ENCODE measurements at places on chromosomes 4 and X.

DNA sequence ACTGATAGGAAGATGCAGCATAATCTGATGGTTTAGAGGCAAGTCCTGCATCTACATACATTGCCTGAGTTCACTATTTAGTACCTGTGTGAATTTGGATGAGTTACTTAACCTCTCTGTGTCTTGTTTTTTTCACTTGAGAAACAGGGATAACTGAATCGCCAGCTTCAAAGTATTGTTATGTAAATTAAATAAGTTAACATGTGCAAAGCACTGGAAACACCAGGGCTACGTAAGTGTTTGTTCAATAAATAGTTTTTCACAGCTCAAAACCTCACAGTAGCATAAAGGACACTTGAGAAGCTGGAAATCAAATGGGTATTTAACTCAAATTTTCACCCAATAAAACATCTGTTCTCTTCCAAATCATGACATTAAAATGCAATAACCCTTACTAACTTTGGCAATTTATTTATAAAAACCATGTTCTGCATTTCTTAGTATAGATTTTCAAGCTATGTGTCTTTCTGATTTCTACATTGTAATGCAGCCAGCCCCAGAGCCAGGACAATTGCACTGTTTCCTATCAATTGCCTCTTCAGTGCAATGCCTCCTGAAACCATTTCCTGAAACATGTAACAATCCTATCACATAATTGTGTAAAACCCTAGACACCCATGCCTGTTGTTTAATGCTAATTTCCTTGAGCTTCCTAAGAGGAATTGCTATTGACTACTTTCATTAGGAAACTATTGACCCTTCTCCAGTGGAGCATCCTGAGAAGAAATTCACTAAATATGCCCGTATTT is 177.1 kb downstream of the UNC5C start:
- no peak for DNase-seq

GRCh38 chr4:55004831-55005230 is 120.6 kb downstream of the KDR start:
- DNase-seq = no peak

GRCh38 chr4:166662266-166662843 is 571.9 kb downstream of the SPOCK3 start:
- DNase-seq = no peak

DNA sequence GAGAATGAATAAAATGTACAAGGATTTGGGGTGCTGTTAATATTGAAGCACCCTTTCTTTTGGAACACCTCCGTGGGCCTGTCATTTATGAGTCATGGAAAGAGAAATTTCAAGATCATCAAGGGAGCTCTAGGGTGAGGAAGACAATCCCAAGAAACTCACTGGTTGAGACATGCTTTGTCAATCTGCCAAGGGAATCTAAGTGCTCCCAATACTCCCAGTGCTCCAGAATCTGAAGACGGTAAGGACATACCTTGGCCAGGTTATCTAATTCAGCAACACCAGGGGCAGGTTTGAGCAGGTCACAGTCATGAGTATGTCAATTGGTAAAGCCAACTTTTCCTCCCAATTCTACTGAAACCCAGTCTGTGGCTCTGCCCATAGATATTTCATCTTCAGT is 556.4 kb upstream of the CPEB2 start:
- no peak for DNase-seq

GRCh38 chr4:47836641-47837093 is 1.2 kb downstream of the CORIN start:
- peak; percentile 74 for DNase-seq

DNA sequence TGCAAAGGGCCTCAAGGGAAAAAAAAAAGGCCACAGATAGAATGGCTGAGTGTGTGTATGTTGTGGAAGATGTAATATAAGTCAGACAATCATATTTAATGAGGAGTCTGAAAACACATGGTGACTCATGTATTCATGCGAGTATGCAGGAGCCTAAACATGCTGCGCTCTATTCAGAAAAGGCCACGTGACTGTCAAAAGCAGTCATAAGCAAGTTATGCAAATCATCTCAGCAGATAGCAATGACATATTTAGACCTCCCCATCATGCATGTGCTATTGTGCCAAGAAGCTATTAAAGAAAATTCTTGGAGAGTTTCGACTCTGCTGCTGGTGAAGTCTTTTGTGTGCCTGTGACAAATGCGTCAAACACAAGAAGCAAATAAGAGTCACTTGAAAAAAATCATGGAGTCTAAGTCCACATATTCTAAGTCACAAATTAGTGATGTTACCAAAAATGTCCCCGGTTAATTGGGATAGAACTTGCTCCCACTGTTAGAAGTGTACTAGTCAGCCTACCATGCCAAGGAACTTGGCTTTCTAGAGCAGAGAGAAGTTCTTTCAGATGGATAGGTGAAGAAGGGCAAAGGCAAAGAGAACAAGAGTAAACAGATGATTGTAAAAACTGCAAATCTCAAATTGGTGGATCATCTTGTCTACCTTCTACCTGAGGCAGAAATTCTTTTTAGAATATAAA is 5.0 kb downstream of the LNX1 start:
- no peak for DNase-seq

GRCh38 chr4:8558080-8558960 is 21.9 kb upstream of the GPR78 start:
- peak; percentile 79 for DNase-seq

GRCh38 chrX:134572816-134573682 is 85.2 kb downstream of the PLAC1 start:
- DNase-seq = peak; percentile 58

DNA sequence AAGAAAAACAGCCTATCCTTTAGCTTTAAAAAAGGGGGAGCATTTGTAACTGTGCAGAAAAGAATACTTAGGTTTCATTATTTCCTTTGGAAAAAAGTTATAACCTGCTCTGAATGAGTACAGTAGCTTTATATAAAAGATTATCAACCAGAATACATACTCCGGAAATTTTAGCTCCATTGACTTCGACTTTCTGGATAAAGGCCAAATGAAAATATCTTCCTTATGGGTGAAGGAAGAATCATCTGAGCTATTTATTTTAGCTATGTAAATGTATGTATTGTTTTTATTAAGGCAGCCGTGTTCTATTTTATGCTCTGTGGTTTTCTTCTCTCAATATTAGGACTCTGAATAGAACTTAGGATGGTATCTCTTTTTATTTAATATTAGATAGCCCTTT is 69.0 kb upstream of the ETNPPL start:
- DNase-seq = no peak

- no peak for DNase-seq
These were observed 80.1 kb upstream of the STIM2 start for GRCh38 chr4:26780539-26780938.

- DNase-seq = no peak
These were observed 69.2 kb downstream of the PTCHD1 start for GRCh38 chrX:23403849-23404248.

DNA sequence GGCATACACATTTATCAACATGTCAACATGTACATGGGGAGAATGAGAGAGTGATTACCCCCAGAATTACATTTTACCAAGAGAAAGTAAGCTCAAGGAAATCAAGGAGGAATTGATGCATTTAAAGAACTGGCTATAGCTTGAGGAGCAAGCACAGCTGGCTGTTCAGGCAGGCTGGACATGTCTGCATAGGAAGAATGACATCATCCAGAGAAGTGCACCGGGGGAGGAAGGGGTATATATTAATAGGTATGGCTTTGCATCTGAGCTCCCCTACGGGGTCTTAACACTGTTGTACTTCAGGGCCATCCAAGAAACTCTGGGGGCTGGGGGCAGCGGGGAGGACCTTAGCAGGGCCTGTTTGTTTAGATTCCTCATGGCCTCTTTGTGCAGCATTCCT is 222.4 kb upstream of the VCX start:
- DNase-seq = no peak

DNA sequence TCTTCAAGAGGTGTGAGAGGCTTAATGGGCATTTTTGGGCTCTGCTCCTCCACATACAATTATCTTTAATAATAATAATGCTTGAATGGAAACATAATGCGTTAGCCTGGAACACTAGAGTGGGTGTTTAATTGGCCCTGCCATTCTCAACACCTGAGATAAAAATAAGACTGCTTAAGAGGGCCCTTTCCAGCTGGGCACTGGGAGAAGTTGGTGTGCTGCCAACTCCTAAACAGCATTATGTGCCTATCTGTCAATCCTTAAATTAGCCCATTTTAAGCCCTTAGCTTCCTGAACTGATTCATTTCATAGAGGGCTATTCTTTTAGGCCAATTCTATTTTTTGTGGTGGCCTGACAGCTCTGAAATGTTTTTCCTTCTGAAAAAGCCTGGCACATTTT is 211.1 kb upstream of the ZIC3 start:
- no peak for DNase-seq

DNA sequence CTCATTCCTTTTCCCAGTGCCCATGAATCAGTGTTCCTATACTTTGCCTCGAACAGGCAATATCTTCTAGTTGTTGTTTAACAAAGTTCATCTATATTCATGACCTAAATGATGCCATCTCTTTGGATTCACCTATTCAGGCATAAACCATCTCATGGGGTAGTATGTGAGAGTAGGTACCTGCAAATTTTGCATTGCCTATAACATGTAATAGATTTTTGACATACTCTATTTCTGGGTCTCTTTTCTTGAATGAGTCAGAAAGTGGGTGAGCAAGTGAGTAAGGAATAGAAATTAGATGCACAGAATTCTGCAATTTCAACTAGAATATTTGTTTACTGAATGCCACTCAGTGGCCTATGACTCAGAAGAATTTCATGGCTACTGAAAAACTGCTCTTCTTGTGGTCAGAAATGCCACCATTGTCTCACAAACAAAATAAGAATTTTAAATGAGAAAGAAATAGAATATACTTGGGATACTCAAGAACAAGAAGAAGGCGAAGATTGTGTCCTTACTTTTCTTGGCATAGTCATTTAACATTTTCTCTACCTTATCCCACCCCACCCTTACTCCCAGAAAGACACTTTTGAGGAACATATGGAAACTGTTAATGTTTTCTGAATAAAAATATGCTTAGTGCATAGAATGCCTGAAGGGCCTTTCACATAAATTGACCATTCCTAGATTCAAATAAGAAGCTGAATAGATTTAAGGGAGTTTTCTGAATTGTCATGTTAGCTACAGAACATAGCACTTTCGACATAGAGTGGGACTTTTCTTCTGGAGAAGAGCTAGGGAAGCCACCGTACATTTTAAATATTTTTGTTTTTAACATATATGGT is 86.8 kb downstream of the HHIP start:
- DNase-seq = no peak

GRCh38 chr4:98113012-98113411 is 30.3 kb downstream of the STPG2 start:
- no peak for DNase-seq

- peak; percentile 89 for DNase-seq
These were observed 28.7 kb upstream of the RBMX start for GRCh38 chrX:136909119-136909705.

- DNase-seq = no peak
These were observed 58.7 kb downstream of the TEC start for GRCh38 chr4:48210966-48211328.

- no peak for DNase-seq
These were observed 3.3 kb downstream of the PDLIM5 start for GRCh38 chr4:94455081-94455480.

DNA sequence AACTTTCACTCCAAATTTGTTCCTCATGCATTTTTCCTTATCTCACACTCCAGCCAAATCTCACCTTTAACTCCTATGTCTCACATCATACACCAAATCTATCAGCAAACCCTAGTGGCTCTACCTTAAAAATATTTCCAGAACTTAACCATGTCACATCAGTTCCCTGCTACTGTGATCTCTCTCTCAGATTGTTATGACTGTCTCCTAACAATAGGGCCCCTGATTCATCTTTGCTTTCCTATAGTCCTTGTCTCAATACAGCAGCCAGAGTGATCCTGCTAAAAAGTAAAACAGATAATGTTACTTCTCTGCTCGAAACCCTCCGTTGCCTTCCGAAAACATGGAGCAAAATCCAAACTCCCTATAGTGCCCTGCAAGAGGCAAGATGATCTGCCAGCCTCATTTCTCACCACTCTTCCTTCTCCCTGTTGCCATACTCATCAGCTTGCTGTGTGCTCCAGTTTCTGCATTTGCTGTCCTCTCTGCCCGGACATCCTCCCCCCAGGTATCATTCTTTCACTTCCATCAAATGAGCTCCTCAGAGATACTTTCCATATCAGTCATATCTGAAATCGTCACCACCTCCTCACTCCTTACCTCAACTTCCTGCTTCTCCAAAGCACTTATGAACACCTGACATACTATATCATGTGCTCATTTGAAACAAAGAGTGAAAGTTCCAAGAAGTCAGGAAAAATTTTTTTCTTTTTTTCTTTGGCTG is 293.4 kb upstream of the NR3C2 start:
- no peak for DNase-seq

DNA sequence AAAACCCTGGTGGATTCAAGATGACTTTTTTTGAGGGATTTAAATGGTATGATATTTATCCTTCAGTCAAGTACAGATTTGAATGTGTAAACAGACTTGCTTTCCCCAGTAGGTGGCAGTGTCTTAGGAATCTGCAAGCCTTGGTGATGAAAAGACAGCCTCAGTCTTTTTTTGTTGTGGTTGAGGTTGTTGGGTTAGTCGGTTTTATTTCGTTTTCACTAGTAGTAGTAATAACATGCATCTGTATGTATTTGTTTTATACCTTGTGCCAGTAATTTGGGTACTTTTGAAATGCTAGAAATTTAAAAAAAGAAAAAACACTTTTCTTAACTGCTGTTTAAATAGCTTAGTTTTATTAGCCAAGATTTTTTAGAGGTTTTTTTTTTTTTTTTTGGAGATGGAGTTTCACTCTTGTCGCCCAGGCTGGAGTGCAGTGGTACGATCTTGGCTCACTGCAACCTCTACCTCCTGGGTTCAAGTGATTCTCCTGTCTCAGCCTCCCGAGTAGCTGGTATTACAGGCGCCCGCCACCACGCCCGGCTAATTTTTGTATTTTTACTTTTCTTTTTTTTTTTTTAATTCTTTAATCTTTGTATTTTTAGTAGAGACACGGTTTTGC is 39.2 kb downstream of the COPS4 start:
- DNase-seq = peak; percentile 23

- DNase-seq = no peak
These were observed 98.1 kb downstream of the MGST2 start for GRCh38 chr4:139763672-139764071.

- DNase-seq = no peak
These were observed 36.7 kb downstream of the FAM53A start for GRCh38 chr4:1647432-1647831.

DNA sequence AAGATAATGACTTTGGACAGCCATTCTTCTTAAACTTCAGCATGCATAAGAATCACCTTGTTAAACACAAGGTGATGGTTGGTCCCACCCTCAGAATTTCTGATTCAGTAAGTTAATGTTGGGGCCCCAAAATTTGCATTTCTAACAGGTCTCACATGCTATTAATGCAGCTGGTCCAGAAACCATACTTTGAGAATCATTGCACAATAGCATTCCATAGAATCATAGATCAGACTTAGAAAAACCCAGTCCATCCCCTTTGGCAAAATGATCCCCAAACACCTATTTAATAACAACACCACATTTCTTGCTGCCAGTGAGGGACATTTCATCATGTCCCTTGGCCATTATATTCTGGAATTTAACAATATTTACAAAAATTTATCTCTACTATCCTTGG is 6.2 kb upstream of the MGAT4D start:
- DNase-seq = no peak

GRCh38 chr4:19239565-19239964 is 1012.1 kb upstream of the SLIT2 start:
- DNase-seq = no peak

- no peak for DNase-seq
These were observed 2.4 kb upstream of the CTAG2 start for GRCh38 chrX:154655786-154656185.

Measured in PC-9 (cell line).